GDM1 (cell line): ENCODE measurements at places on chromosomes 1 and 21.
A peak's percentile ranks its signal among the peaks of the same experiment; 100 is the strongest.

DNA sequence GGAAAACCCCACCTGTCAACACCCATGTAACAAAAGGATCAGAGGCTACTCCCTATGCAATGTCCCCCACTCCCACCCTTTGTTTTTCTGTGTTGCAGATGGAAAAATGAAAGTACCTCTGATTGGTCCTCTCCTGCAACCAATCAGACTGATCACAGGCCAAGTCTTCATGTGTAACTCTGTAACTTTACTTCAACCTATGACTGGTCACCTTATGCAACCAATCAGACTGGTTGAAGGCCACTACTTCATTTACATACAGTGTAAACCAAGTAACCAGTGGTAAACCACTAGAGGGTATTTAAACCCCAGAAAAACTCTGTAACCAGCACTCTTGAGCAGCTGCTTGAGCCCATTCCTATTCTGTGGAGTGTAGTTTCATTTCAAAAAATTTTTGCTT is 266.3 kb upstream of the OLFM3 start:
- no peak for DNase-seq

GRCh38 chr21:43731891-43732711 is 13.2 kb downstream of the PDXK start:
- DNase-seq = no peak

GRCh38 chr1:217617126-217617525 is 13.8 kb downstream of the GPATCH2 start:
- DNase-seq = peak; percentile 1

GRCh38 chr1:3717041-3717714 is 35.1 kb upstream of the CCDC27 start:
- no peak for DNase-seq

- DNase-seq = no peak
Measured at GRCh38 chr1:175735144-175735543, 8.3 kb downstream of the TNR start.

GRCh38 chr1:109482791-109483671 is 674 bp upstream of the ATXN7L2 start:
- DNase-seq = no peak

DNA sequence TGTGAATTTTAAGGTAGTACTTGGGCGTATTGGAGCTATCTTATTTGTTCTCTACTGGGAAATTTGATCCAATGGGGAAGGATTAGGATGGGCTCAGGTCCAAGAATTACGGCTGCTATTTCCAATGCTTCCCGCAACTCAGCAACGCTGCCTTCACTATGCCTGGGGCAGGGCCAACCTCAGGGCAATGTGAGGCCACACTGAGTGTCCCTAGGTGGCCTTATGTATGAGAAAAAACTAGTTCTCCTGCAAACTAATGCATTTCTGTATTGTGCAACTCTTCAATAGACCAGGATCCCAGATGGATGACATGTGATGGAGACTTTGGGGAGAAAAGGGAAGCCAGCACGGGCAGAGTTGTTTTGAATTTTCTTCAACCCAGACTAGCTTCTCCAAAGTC is 168.1 kb downstream of the DUSP10 start:
- DNase-seq = no peak

DNA sequence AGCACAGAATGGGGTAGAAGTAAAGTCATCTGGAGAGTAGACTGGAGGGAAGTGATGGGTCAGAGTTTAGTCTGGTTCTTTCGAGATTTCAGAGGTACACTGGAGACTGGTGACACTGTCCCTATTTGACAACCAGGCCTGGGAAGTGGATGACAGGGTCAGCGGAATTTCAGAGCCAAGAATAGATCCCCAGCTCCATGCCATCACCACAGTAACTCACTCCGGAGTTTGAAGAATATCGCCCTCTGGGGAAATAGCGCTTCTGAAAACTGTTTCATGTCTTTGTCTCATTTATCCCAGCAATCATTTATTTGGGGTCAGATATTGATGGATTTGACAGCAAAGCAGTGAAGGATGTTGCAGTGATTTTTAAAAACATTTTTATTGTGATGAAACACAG is 7.6 kb upstream of the NFASC start:
- no peak for DNase-seq
